Stimulated activated CD4-positive, alpha-beta T cell treated with anti-CD3 and anti-CD28 coated beads, Interleukin-4, amount 100 ng/mL, for 48 hours (primary cell): ENCODE measurements at places on chromosomes 16 and 17.

DNA sequence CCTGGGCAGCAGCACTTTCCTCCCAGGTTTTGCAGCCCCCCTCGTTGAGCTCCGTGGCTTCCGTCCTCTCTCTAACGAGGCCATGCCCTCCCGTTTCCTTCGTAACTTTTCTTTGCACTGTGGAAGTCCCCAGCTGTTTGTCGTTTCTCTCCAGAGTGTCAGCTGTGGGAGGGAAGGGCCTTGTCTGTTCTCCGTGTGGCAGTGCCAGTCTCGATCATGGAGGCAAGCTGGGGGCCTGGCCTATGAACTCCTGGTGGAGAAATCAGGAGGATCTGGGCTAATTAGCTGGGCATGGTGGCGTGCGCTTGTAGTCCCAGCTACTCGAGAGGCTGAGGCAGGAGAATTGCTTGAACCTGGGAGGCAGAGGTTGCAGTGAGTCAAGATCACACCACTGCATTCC is 28.3 kb downstream of the TBCD start:
- DNase-seq, result no peak

- no peak for DNase-seq
Observed at GRCh38 chr17:75335315-75335714, 46.1 kb upstream of the SLC25A19 start.

DNA sequence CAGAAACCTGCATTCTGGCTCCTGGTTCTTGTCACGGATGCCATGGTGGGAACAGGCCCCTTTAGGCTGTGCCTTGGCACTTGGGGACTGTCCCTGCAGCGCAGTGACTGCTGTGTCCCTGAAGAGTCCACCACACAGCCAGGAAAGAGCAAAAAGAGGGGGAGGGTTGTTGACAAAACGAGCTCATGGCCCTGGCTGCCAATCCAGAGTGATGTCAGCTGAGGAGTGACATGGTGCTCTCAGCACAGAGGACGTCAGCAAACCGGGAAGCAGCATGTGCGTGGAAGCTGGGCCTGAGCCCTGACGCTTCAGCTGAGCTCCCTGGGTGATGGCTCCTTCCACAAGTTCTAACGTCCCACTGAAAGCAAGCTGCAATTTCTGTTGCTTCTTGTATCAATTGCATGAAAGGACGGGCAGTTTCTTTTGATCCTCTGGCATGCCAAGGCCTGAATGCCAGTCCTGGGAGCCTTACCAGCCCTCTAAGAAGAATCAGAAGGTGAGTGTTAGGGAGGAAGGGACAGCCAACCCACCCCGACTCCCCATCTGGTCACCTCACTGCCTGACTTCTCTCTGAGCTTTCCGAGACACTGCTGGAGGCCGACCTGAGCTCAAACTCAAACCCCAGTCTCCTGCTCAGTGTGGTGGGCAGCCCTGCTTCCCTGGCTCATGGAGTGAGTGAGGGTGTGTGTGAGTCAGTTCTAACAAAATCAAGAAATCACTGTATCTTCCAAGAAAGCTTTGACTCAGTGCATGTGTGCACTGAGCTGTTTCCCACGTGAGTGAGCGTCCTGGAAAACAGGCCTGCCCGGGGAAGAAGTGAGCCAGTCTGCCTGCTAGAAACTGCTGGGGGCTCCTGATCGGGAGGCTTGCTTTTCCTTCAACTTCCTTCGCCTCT is 14.7 kb upstream of the WNT3 start:
- no peak for DNase-seq

GRCh38 chr17:29615492-29616299 is 7.0 kb downstream of the CORO6 start:
- DNase-seq, result peak; percentile 80

- DNase-seq, result no peak
Observed at GRCh38 chr16:81263470-81264220, 25.2 kb downstream of the BCO1 start.

GRCh38 chr16:996681-997080 is 15.1 kb downstream of the SOX8 start:
- DNase-seq, result no peak

- no peak for DNase-seq
Observed at GRCh38 chr17:8103549-8103948, 14.8 kb downstream of the ALOXE3 start.

- DNase-seq, result no peak
Observed at GRCh38 chr17:38345743-38346142, 2.0 kb upstream of the GPR179 start.
